ENCODE measurements at places on chromosomes 6 and 20. TPM values are rescaled to one million over a fixed set of nuclear protein-coding genes. Genes with fewer than 3 reads are reported as not detected.

- no peaks in the 10 kb centered on the region for H3K27me3 ChIP-seq
- peaks cover 15% of the 10 kb centered on the region for H3K4me1 ChIP-seq
- peaks cover 4% of the 10 kb centered on the region for H3K36me3 ChIP-seq
- no peak overlapping the region for H3K27ac ChIP-seq
- DNase-seq = no peak
These were observed 11.4 kb downstream of the MRPL14 start for GRCh38 chr6:44115866-44116265.

DNA sequence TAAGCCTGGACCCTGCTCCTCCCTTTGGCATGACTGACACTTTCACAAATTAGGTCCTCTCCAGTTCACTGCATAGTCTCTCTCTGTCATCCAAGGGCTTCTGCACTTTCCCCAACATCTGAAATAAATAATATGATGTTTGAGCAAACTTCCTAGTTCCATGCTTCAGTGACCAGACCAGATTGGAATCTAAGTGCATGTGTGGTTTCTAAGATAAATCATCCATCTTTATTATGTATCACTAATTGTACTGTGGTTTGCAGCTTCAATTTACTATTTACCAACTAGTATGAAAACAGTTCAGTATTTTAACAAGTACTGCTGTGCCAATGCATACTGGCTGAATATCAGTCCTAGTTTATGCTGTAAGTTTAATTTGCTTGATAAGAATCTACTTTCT lies 18.7 kb downstream of the SESN1 start:
- DNase-seq = no peak
- no peaks in the 10 kb centered on the region for H3K27me3 ChIP-seq
- H3K27ac ChIP-seq = no peak overlapping the region
- H3K4me3 ChIP-seq = no peak overlapping the region

GRCh38 chr6:107535626-107536025 lies 45.7 kb downstream of the SOBP start:
- peaks cover 8% of the 10 kb centered on the region for H3K4me1 ChIP-seq
- H3K4me3 ChIP-seq = no peak overlapping the region
- H3K27me3 ChIP-seq = no peaks in the 10 kb centered on the region
- H3K36me3 ChIP-seq = no peaks in the 10 kb centered on the region
- DNase-seq = no peak

- H3K36me3 ChIP-seq = no peaks in the 10 kb centered on the region
- H3K4me1 ChIP-seq = peaks cover 1% of the 10 kb centered on the region
- no peak overlapping the region for H3K4me3 ChIP-seq
These were observed 2.4 kb downstream of the CEP57L1 start for GRCh38 chr6:109097661-109098060.

DNA sequence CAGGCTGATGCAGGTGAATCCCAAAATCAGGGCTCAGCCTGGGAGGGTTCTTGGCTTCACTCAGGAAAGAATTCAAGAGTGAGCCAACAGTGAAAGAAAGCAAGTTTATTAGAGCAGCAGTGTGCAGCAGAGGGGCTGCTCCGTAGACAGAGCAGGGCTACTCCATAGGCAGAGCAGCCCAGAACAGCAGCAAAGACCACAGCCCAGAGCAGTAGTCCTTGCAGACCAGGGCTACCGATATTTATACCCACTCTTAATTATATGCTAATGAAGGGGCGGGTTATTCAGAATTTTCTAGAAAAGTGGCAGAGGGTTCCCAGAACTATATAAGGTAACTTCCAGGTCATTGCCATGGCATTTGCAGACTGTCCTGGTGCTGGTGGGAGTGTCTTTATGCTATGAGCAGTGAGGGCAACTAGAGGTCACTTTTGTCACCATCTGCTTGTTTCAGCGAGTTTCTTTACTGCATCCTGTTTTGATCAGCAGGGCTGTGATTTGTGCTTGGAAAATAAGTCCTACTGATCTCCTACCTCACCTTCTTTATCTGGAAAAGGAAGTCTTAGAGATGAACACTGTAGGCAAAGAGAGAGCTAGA lies 39.8 kb upstream of the PTPN1 start:
- no peaks in the 10 kb centered on the region for H3K4me1 ChIP-seq
- no peak for DNase-seq
- H3K36me3 ChIP-seq = no peaks in the 10 kb centered on the region
- H3K4me3 ChIP-seq = no peak overlapping the region
- no peaks in the 10 kb centered on the region for H3K27me3 ChIP-seq

DNA sequence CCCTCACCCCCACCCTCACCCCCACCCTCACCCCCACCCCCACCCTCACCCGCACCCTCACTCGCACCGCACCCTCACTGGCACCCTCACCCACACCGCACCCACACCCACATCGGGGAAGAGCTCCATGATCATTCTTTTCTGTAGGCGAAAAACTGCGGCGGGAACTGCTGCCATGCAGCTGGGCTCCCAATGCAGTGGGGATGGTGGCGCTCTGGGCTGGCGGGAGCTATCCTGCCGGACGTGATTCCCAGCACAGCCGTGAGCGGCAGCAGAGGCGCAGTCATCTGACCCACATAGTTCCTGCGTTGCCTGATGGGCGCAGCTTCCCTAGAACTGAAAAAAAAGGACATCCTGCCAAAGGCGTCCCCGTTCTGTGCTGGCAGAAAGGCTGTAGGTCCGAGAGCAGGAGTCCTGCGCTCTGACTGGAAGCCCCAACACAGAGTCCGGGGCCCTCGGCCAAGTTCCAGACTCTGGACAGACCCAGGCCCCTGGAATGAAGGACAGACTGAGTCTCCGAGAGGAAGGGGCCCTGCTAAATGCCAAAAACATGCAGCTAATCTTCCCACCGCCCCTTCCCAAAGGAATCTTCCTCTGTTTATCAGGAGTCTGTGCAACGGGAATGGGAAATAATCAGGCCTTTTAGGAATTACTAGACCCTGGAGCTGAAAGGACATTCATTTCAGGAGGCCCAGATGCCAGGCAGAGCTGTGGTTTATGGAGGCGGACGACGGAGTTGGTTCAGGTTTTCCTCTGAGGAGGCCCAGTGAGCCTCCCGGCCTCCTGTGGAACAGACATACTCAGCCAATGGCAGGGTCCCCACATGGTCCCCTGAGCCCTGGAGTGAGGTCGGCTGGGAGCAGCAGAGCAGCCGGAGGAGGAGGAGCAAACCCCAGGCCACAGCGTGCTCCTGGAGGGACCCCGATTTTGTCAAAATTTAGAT lies 14.1 kb upstream of the TCFL5 start:
- no peak overlapping the region for H3K4me3 ChIP-seq
- DNase-seq = peak; percentile 71
- H3K27ac ChIP-seq = peak overlapping the region; percentile 36

- no peaks in the 10 kb centered on the region for H3K27me3 ChIP-seq
- no peaks in the 10 kb centered on the region for H3K4me1 ChIP-seq
- no peak overlapping the region for H3K4me3 ChIP-seq
- no peak overlapping the region for H3K27ac ChIP-seq
These were observed 35.4 kb downstream of the FNDC1 start for GRCh38 chr6:159204605-159205004.

DNA sequence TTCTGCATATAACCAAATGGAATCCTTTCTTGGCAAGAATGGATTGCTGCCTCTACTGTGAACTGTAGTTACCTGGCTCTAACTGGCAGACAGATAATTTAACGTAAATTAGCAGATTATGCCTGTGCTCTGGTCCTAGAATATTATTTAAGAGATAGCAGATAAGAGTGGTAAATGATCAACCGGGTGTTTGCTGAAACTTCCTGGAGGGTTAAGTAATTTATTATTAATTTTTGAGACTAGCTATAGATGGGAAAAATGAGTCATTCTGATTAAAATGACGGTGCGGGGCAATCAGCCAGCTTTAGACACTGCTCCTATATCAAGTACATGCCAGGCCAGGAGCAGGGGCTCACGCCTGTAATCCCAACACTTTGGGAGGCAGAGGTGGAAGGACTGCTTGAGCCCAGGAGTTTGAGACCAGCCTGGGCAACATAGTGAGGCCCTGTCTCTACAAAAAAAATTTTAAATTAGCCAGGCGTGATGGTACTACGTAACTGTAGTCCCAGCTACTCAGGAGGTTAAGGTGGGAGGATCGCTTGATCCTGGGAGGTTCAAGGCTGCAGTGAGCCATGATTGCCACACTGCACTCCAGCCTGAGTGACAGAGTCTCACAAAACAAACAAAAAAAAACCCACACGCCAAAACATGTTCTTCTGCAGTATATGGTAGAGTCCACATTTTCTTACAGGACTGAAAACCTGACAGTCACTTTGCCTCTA lies 22.6 kb downstream of the B4GALT5 start:
- peak; percentile 74 for DNase-seq
- no peaks in the 10 kb centered on the region for H3K36me3 ChIP-seq
- H3K4me3 ChIP-seq = no peak overlapping the region
- peaks cover 40% of the 10 kb centered on the region for H3K4me1 ChIP-seq

DNA sequence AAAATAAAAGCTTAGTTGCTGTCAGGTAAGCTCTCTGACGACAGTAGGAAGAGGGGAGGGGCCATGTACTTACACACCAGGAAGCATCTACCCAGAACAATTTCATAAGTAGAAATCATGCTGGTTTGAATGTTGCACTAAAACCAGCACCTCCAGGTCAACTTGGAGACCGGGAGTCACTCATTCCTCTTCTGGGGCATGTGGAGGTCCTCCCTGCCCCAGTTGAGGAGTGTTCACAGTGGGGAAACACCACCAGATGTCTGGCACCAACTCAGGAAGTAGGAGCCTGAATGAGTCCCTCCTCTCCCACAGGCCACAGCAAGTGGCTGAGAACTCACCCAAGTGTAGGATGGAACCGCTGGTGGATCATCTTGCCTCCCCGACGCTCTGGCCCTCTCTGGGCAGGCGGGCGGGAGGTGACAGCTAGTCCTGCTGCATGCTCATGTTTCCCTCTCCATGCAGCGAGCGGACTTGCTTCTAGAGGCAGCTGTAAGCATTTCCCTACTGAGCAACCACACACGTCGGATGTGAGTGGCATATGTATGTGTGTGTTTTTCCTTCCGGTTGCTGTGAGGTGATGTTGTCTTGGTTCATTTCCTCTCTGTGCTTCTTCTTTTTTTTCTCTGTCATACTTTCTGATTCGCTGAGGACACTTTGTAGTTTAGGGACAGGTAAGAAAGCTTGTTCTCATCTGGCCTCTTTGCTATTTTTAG lies 149.5 kb upstream of the NEDD9 start:
- no peak overlapping the region for H3K4me3 ChIP-seq
- H3K4me1 ChIP-seq = no peaks in the 10 kb centered on the region
- DNase-seq = no peak
- H3K36me3 ChIP-seq = no peaks in the 10 kb centered on the region

DNA sequence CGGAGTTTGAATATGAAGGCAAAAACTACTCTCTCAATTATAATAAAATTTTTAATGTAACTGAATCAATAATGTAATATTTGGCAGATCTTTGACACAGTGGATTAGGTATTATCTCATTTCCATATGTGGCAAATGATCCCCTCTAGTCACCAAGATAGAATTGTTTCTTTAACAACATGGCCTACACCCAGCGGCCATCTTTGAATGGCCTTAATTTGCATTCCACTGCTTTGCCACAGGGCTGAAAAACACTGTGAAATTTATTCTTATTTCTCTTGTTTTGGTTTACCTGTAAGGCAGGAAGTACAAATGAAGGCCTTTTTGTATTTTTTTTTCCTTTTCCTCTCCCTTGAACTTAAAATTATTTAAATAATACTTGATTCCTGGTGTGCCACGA lies 162.6 kb upstream of the SCGN start:
- H3K4me3 ChIP-seq = no peak overlapping the region
- no peaks in the 10 kb centered on the region for H3K36me3 ChIP-seq
- H3K27me3 ChIP-seq = no peaks in the 10 kb centered on the region
- no peak for DNase-seq
- peaks cover 6% of the 10 kb centered on the region for H3K4me1 ChIP-seq

Gene HLA-DPA1
- total RNA-seq = 17.8 TPM

Gene FOXF2
- 0.32 TPM for total RNA-seq

Gene TP53TG5
- total RNA-seq = not detected

Gene ATAT1
- total RNA-seq = 2.5 TPM

Gene MRPL14
- total RNA-seq = 16.4 TPM

Gene C6orf141
- 8.3 TPM for total RNA-seq

Gene PHF20
- total RNA-seq = 20.3 TPM

Gene HEY2
- total RNA-seq = 1.7 TPM
